ENCODE measurements at places on chromosomes 7 and 10. TPM values are rescaled to one million over a fixed set of nuclear protein-coding genes. Genes with fewer than 3 reads are reported as not detected.

DNA sequence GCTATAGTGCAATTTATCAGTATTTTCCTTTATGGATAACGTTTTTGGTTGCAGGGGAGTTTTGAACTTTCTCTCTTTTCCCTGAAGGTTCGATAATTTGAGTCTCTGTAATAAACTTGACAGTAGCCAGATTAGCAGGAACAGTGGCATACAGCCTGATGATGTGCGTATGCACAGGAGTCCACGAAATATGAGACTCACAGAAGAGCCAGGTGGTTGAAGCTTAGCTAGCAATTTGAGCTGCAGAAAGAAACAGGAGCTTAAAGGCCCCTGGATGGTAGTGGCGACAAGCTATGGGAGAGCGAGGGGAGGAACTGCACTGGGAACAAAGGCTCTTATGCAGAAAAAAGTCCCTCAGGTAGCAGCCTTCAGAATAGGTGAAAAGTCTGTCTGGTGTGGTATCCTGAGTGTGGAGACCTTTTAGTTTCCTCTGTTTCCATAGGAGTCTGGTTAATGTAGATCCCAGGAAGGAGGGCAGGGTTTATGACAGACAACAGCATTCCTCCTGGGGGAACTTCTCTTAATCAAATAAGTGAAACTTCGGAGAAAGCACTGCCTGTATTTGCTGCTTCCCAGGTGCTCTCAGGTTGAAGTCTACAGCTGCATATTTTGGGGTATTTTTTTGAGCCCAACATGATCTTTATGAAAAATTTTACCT is 32.7 kb downstream of the FANK1 start:
- no peak for DNase-seq

- no peak for DNase-seq
These were observed 137.5 kb downstream of the ST7 start for GRCh38 chr7:117090791-117091190.

FEZF1 gene
- total RNA-seq = not detected

GRCh38 chr10:114392112-114392835 is 12.0 kb downstream of the AFAP1L2 start:
- peak; percentile 46 for DNase-seq

GRCh38 chr7:39540320-39540719 is 25.9 kb upstream of the YAE1 start:
- DNase-seq = no peak

- DNase-seq = no peak
These were observed 46.5 kb upstream of the HGF start for GRCh38 chr7:81816312-81816711.

DNA sequence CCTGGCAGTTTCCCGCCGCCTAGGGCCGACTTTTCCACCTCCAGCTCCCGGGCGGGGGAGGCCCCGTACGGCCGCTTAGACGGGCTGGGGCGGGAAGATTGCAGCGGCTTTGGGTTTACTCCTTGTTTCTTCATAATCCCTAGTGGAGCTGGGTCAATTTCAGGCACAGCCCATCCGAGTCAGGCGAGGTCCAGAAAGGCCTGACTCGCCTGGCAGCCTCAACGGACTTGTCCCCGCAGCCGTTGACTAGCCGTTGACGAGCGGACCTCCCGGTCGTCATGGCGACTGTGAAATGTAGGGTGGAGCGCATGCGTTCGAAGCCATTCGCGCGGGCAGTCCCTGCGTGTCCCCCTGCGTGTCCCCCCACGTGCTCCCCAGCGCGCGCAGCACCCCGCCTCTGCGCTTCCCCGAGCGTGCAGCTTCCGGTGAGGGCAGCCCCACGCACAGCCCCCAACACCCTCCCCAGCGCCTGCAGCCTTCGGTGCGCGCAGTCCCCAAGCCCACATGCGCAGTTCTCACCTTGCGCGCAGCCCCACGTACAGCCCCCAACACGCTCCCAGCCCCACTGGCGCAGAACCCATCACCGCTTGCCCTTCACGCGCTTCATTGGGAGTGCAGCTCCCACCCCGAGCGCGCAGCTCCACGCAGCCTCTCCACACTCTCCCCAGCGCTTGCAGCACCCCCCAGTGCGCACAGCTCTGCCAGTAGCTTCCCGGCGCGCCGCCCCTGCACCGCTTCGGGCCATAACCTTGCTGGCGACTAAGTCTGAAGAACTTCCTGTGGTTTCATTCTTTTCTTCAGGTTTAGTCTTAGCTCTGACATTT is 67.8 kb downstream of the TBX20 start:
- DNase-seq = peak; percentile 43

GRCh38 chr7:66735850-66736249 is 4.7 kb upstream of the RABGEF1 start:
- DNase-seq = no peak

GRCh38 chr7:1988533-1988930 is 244.2 kb downstream of the MAD1L1 start:
- DNase-seq = no peak

DNA sequence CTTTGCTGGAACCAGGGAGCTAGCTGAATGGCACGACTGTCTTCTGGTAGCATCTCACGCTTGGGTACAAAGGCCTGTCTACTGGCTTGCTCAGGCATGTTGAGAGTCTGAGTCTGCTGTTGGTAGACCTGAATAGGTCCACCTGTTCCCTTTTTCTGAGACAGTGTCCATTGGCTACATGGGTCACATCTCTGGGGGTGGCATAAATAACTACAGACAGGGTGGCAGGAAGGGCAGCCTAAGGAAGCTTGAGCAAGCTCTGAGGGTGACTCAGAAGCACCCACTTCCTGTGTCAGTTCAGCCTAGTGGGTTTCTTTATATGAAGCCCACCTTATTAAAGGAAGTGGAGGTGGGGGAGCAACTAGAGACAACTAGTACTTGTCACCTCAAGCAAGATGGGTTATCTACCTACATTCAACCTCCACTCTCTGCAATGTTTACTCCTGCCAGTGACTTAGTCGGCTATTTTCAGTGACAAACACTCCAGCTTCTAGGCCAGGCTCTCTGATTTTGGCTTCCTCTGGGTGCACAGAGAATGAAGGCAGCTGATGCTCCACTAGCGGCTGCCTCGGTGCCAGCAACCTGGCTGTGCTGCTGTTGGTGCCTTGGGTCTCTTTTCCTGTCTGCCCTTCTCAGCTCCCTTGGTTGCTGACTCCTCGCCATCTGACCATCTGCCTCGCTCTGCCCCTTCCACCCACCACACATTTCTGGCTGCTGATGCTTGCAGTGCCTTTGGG is 5.7 kb upstream of the ZYX start:
- DNase-seq = peak; percentile 48

- DNase-seq = no peak
These were observed 14.2 kb upstream of the FRMPD2 start for GRCh38 chr10:48288661-48289060.

DNA sequence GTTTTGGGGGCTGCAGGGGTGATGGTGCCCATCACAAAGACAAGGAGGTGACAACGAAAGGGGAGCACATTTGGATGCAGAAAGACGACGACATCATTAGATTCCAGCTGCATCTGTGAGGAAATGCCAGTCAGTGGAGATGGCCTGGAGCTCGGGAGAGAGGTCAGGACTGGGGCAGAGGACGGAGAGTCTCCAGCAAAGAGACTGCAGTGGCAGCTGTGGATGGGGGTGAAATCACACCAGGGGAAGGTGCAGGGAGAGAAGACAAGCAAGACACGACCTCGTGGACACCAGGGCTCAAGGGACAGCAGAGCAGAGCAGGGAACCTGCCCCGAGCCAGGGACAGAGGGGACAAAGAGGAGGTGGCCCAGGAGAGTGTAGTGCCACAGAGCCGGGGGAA is 203.4 kb downstream of the PRPF18 start:
- no peak for DNase-seq

NOS3 gene
- 28.1 TPM for total RNA-seq

- no peak for DNase-seq
These were observed 257.3 kb downstream of the PTEN start for GRCh38 chr10:88120599-88121333.

PNLIP gene
- 2.3 TPM for total RNA-seq

GPR15LG gene
- not detected for total RNA-seq

GRCh38 chr7:46212425-46213153 is 291.5 kb upstream of the IGFBP3 start:
- no peak for DNase-seq

DNA sequence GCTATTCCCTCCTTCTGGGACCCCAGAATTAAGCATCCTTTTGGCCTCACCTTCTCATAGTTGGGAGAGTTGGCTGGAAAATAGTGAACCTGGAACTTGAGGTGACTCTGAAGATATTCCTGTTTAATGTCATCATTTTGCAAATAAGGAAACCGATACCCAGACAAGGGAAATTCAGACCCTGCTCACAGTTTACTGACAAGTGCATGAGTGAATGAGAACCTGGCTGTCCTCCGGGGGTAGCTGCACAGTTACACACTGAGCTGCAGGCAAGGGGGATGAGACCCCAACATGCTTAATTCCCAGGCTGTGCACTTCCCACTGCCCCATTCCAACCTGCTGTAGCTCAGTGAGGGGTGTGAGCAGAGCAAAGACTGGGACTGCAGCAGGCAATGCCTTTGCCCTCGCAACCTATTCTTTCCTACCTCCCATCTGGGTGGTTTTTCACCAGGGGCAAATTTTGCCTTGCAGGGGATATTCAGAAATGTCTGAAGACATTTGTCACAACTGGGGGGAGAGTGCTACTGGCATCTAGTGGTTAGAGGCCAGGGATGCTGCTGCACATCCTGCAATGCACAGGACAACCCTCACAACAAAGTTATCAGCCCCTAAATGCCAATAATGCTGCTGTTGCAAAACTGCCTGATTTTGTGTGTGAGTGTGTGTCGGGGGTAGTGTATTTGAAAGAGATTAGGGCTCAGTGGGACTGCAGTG is 136.2 kb downstream of the SORCS3 start:
- no peak for DNase-seq

GRCh38 chr7:6205971-6206660 is 66.3 kb downstream of the CYTH3 start:
- no peak for DNase-seq

DNA sequence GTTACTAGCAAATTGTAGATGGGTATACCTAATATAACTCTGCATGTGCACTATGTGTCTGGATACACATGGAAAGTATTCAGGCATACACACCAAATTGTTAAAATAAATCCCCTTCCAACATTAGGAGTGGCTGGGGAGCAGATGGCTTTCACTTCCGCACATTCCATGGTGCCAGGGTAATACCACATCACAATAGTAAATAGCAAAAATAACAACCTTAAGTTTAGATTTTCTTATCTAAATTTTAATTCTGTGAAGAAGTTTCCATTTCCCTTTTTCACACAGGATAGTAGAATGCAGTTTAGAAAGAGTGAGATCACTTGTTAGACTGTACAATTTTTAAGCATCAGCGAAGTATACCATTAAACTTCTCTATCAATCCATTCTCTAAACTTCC is 5.8 kb upstream of the ALOX5 start:
- no peak for DNase-seq

ZNF32 gene
- total RNA-seq = 22.0 TPM

All from aorta (tissue), 5 donors.